Osteoblast (primary cell): ENCODE measurements at places on chromosomes 1 and 21. TPM values are rescaled to one million over a fixed set of nuclear protein-coding genes. Genes with fewer than 3 reads are reported as not detected.

The ZZZ3 gene
- total RNA-seq, result 77.1 and 79.0 TPM in 2 replicates

The RIMKLA gene
- not detected in 2 replicates for total RNA-seq

The LAPTM5 gene
- 0.72 and 1.8 TPM in 2 replicates for total RNA-seq

The FCRL4 gene
- total RNA-seq, result not detected in 2 replicates

The AK2 gene
- 89.3 and 139 TPM in 2 replicates for total RNA-seq

The DCDC2B gene
- under 0.01 TPM in 1 of 2 replicates, not detected in the other for total RNA-seq

The GREM2 gene
- total RNA-seq, result 4.7 and 5.6 TPM in 2 replicates

The FAM177B gene
- total RNA-seq, result not detected in 2 replicates

The MAP3K7CL gene
- total RNA-seq, result 15.6 and 19.9 TPM in 2 replicates

The DMRTB1 gene
- total RNA-seq, result not detected in 2 replicates

The HIPK1 gene
- 22.7 and 23.9 TPM in 2 replicates for total RNA-seq

The CFHR4 gene
- not detected in 2 replicates for total RNA-seq

The TRIM67 gene
- 0.29 and 0.36 TPM in 2 replicates for total RNA-seq

The NR1I3 gene
- total RNA-seq, result not detected in 2 replicates

The SNAPIN gene
- 53.6 TPM in 2 replicates for total RNA-seq

The LCA5L gene
- total RNA-seq, result 2.2 and 2.9 TPM in 2 replicates

The TPTE gene
- not detected in 2 replicates for total RNA-seq

The CLDN19 gene
- not detected in 2 replicates for total RNA-seq

The TEX38 gene
- 0.29 TPM in 1 of 2 replicates, not detected in the other for total RNA-seq

The GPR37L1 gene
- total RNA-seq, result not detected in 2 replicates

The TSPAN2 gene
- total RNA-seq, result 1.4 and 2.1 TPM in 2 replicates

The LAX1 gene
- 0.29 TPM in 1 of 2 replicates, not detected in the other for total RNA-seq

The CELA3A gene
- total RNA-seq, result not detected in 2 replicates
